Astrocyte (in vitro differentiated cells and primary cell): ENCODE measurements at places on chromosomes 12 and 14. TPM values are rescaled to one million over a fixed set of nuclear protein-coding genes. Genes with fewer than 3 reads are reported as not detected.
A peak's percentile ranks its signal among the peaks of the same experiment; 100 is the strongest.

- no peak for DNase-seq
Measured at GRCh38 chr12:69844416-69844815, 19.4 kb downstream of the MYRFL start.

GRCh38 chr14:71758229-71758951 lies 173.8 kb upstream of the RGS6 start:
- DNase-seq = no peak

GRCh38 chr12:6229224-6230218 lies 29.3 kb downstream of the CD9 start:
- peak; percentile 97 for DNase-seq

- DNase-seq = peak; percentile 55
Measured at GRCh38 chr12:13124656-13125505, 21.4 kb upstream of the GSG1 start.

The CHPT1 gene
- total RNA-seq = 22.2 TPM in 2 replicates

- DNase-seq = peak; percentile 55
Measured at GRCh38 chr12:12428961-12429657, 72.2 kb downstream of the BORCS5 start.

The ESPL1 gene
- 1.2 and 2.0 TPM in 2 replicates for total RNA-seq

The RPL10L gene
- not detected in 2 replicates for total RNA-seq

The SRRM4 gene
- 0.30 and 0.46 TPM in 2 replicates for total RNA-seq

The TAS2R7 gene
- not detected in 2 replicates for total RNA-seq

DNA sequence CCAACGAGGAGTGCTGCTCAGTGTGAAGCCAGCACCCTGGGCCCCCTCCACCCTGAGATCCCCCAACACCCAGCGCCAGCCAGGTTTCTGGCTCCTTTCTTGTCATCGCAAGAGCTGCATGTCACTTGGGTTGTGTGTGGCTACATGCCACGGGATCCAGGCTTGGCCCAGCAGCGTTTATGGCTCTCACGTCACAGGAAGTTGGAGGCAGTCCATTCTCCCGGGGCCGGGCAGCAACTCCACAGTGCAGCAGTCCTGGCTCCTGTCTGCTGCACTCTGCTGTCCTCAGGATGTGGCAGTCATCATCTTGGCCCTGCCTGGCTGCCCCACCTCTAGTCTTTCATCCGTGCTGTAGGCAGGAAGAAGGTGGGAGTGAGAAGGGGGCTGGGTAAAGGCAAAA lies 78.3 kb downstream of the AACS start:
- peak; percentile 9 for DNase-seq

The PITPNM2 gene
- total RNA-seq = 13.2 and 14.2 TPM in 2 replicates

- DNase-seq = peak; percentile 13
Measured at GRCh38 chr12:63319386-63319785, 168.4 kb upstream of the AVPR1A start.

The TMEM179 gene
- 0.75 and 0.82 TPM in 2 replicates for total RNA-seq

DNA sequence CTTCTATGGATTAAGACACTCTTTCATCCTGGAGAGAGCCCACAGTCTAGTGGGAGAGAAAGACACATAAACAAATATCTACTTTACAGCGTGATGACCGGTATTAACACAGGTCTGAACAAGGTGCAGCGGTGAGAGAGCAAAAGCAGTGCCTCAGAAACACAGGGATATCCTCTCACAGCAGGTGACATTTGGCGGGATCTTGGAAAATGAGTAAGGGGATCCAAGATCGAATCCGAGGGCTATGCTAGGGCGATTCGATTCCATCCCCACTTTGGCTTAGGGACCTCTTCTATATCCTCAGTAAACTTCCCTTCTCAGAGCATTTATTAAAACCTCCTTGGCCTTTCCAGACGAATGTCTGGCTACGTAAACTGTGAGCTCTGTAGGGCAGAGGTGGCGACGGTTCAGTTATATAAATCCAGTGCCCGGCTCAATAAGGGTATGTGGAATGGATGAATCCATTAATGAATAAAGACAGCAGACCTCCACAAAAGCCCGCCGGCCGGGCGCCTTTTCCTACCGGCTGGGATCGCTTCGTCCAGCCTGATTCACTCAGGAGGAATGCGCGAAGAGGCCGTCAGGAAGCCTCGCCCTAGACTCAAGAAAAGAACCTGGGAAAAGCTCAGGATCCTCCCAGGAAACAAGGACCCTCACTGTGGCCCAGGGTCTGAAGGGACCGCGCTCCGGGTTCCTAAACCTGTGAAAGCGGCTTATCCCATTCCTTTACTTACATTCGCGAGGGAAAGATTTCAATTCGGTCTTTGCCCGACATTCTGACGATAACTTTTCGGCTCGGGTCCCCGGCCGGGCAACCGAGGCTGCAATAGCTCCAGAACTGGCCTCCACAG lies 455 bp downstream of the ATP6V1D start:
- peak; percentile 52 for DNase-seq

The FAM186B gene
- total RNA-seq = 0.57 and 0.60 TPM in 2 replicates
